ENCODE measurements at places on chromosomes 11 and 22.

GRCh38 chr11:77967753-77968152 is 26.7 kb downstream of the INTS4 start:
- DNase-seq, result no peak

- DNase-seq, result no peak
These were observed 52.5 kb downstream of the TRIM44 start for GRCh38 chr11:35714882-35715627.

DNA sequence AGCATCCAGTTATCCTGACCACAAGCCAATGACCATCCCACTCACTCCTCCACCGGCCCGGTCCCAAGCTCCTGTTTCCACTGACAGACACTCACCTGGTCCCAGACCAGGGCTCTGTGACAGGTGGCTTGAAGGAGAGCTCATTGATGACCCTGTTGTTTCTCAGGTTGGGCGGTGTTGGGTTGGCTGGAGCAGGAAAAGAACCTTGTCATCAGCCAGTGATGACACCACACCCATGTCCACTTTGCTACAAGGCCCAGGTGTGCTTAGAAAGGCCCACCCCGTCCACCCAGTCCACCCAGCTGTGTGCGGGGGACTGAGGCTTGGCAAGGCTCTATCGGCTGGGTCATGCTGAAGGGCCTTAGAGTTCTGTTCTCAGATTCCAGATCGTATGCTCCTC is 42.9 kb downstream of the GAB4 start:
- no peak for DNase-seq

- DNase-seq, result no peak
These were observed 199.5 kb downstream of the AASDHPPT start for GRCh38 chr11:106276859-106277436.

DNA sequence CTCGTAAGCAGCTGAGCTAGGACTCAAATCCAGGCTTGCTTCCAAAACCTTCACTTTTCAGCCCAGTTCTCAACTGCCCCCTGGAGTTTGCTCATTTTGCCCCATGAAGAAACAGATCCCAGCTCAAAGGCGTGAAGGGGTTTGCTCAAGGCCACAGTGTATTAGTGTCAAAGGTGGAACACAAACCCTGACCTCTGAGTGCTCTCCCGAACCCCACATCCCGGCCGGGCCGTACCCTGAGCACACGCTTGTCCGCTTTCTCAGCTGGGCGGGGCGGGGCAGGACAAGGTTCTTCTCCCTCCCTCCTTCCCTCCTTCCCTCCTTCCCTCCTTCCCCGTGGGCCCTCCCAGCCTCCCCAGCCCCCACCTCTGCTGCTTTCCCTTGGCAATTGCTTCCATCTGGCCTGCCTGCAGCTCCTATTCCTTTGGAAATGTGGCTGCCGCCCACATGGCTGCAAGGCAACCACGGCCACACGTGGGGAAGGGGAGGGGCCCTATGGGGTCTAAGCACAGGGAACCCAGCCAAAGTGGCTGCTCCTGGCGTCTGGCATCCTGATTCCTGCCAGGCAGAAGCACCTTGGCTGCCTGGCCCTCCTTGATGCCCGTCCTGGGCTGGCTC is 4.1 kb downstream of the ST3GAL4 start:
- no peak for DNase-seq

GRCh38 chr22:34102633-34103032 is 182.4 kb upstream of the LARGE1 start:
- no peak for DNase-seq

DNA sequence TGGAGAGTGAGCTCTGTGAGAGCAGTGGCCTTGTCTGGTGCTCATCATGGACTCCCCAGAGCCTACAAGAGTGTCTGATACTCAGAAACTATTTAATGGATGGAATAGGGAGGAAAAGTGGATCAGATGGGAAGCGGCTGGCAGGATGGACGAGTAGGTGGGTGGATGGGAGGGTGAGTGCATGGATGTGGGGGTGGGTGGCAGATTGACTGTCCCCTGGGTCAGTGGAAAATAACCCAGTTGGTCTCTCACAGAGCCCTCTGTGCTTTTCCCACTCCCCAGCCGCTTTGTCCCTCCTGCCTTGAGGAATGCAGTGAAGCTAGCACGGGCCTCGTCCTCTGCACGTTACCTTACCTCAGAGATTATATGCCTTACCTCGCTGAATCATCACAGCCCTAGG is 5.9 kb downstream of the SPI1 start:
- no peak for DNase-seq

DNA sequence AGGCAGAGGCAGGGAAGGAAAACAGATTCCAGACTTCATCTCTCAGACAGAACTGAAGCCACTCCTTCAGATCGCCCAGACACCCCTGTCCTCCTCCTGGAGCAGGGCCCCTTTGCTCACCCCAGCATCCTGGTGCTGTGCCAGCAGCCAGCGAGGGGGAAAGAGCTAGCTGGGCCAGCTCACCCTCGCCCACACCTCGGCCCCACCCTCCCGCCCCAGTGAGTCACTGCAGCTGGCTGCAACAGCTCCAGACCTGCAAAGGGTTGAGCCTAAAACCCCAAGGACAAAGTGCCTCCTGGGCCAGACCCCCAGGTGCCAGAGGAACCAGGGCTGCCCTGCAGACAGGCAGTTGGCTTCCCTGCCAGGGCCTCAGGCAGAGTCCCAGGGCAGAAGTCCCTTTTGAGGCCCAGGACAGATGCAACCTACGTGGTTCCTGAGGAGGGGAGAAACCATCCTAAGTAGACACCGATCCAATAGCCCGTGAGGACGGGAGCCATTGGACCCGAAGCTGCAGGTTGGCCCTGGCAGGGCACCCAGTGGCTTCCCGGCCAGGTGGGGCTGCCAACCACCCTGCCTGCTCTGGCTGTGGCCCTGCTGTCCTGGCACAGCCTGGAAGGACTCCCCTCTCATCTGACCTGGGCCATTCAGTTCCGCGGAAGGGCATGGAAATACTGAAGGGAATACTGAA is 7.2 kb downstream of the AHNAK start:
- no peak for DNase-seq

DNA sequence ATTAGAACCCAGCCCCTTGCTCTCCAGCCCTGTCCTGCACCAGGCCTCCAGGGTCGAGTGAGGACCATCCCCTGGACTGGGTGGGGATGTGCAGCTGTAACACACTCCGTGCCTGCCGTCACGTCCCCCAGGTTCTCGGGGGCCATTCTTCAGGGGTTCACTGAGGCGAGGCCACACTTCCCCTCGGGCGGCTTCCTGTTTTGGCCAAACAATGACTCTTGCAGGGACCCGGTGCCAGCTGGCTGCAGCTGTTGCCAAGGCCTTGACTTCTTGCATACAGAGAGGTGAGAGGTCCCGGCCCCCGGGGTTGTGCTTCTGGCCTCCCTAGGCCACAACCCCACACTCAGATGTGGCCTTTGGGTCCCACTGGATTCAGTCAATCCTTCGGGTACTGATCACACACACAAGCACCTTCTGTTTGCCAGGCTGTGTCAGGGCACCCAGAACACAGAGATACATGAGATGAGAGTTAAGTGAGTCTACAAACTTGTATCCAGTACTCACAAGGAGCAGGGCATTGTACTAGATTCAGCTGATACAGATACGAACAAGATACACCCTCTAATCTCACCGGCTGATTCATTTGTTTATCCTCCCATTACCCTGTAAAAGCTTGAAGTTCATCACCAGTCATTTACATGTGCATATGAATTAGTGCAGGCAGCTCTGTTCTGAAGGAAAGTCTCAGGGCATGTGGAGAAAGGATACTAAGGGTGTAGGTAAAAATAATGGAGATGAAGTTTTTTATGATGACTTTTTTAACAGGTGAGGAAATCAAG is 32.9 kb downstream of the LRRC32 start:
- DNase-seq, result no peak

GRCh38 chr11:64562723-64563351 is 28.2 kb upstream of the SLC22A12 start:
- no peak for DNase-seq

- no peak for DNase-seq
These were observed 619 bp downstream of the MSANTD2 start for GRCh38 chr11:124799348-124800225.

DNA sequence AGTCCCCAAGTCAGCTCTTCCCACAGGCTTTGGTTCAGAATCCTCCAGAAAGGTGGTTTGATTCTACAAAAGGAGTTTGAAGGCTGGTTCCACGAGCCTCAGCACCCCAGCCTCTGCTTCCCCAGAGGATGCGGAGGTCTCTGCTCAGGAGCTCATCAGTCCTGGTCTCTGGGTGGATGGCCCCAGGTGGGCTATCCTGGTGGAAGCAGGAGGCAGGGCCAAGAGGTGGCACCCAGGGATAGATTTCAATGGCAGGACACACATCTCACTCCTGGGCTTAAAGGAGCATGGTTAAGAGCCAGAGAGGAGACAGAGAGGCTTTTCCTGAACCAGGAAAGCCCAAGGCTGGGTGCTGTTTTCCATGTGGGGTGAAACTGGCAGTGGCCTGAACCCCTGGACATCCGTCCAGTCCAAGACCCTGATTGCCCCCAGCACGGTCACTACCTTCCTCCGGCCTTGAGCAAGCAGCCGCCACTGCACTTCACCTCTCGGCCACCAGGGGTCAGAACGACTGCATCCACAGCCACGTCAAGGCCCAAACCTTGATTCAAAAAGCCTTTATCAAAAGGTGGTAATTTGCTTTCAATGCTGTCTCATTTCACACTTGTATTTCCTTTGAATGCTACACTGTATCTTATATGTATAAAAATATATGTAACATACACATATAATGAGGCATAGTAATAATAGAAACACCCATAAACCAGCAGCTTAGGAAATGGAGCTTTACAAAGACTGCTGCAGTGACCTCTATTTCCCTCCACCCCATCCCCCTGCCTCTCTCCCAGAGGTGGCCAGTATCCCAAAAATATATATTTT is 19.3 kb upstream of the FXYD2 start:
- peak; percentile 67 for DNase-seq

DNA sequence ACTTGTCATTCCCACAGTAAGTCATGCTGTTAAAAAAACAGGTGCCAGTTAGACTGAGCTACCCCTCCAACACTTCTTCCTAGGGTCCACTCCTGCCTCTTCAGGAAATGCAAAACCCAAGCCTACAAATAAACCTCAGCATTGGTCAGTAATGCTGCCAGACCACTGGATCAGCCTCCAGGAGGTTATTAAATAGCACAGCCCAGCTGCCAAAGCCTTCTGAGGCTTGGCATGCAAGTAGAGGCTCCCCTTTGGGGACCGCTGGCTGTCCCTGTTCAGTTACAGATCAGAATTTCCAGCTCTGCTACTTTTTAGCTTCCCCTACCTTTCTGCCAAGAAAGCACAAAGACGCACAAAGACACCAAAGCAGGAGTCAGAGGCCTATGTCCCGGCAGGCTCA is 33.3 kb downstream of the ABTB2 start:
- DNase-seq, result no peak

DNA sequence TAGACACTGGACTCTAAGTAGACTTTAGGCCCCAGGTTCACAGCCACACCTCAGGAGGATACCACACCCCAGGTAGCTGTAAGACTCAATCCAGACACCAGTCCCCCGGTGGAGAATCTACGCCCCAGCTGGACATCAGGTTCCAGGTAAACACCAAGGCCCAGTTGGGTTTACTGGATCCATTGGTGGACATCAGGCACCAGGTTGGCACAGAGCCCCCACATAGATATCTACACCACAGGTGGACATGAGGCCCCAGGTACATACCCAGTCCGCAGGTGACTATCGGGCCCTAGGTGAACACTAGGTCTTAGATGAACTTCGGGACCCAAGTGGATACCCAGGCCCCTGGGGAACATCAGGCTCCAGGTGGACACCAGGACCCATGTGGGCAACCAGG is 58.9 kb upstream of the SEPTIN5 start:
- no peak for DNase-seq

- DNase-seq, result no peak
These were observed 102.8 kb downstream of the CEP164 start for GRCh38 chr11:117430293-117430955.

DNA sequence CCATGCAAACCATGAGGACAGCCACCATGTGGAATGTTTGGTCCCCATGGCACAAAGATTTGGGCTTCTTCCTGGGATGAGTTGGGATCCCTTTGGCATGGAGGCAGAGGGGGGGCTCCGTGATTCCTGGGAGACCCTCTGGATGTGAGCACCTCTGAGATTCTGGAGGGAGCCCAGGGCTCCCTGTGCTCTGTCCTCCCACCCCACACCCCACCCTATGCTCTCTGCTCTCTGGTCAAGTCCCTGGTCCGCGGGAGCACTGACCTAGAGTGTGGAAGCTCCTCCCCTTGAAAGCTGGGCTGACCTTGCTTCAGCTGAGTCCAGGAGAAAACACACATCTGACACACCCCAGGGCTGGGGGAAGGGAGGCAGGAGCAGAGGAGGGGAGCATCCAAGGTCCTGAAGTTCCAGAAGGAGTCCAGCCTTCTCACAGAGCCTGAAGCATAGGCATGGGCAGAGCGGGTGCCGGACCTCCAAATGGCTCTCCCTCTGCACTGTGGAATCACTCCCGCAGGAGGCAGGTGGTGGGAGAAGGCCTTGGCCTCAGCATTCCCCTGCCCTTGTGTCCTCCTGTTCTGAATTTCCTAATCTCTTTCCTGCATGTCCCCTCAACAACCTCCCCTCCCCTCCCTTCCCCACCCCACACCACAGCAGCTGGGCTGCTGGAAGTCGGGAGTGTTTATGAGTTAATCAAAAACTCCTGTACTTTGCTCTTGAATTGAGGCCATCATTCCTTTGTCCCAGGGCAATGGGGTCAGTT is 25.7 kb upstream of the OAF start:
- DNase-seq, result no peak

Measured in stimulated activated CD8-positive, alpha-beta memory T cell treated with anti-CD3 and anti-CD28 coated beads, Interleukin-7, amount 100 ng/mL, for 1 hour (primary cell).